ENCODE measurements at places on chromosomes 12 and 14. TPM values are rescaled to one million over a fixed set of nuclear protein-coding genes. Genes with fewer than 3 reads are reported as not detected.

The PRR4 gene
- not detected for total RNA-seq

DNA sequence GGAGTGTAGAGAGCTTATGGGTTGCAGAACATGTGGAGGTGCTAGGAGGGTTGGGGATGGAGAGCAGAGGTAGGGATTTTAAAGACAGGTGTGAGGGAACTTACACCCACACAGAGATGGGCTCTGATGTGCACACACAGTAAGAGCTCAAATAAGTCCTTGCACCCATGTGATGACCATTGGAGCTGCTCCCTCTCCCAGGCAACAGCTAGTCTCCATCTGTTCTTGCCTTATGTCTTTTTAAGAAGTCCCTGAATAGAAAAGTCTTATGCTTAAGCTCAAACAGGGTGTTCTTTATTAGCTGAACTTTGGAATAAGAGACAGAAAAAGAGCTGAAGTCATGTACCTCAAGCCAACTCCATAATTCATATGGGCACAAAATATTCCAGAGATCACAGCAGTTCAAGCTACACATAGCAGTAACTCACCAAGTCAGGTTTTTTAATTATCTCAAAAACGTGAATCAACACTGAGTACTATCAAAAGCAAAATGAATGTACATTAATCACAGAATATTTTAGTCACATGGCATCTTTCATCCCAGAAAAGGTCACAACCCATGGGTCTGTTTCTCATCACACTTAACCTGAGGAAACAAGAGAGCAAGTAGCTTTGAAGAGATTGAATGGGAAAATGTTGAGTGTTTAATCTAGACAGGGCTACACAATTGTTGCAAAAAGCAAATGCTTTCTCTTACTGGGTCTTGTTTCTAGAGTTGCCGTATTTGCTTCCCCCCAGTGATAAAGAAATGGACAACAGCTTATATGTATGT is 1513.6 kb upstream of the SEL1L start:
- H3K27ac ChIP-seq: no peak overlapping the region
- H3K27me3 ChIP-seq: no peaks in the 10 kb centered on the region
- no peaks in the 10 kb centered on the region for H3K4me1 ChIP-seq
- DNase-seq: no peak
- H3K36me3 ChIP-seq: no peaks in the 10 kb centered on the region

- H3K4me3 ChIP-seq: no peak overlapping the region
- no peaks in the 10 kb centered on the region for H3K4me1 ChIP-seq
- no peak overlapping the region for H3K27ac ChIP-seq
- DNase-seq: no peak
Measured at GRCh38 chr12:118126119-118126757, 9.7 kb upstream of the PEBP1 start.

- no peak overlapping the region for H3K4me3 ChIP-seq
- H3K27ac ChIP-seq: no peak overlapping the region
- DNase-seq: no peak
- H3K4me1 ChIP-seq: no peaks in the 10 kb centered on the region
- H3K36me3 ChIP-seq: no peaks in the 10 kb centered on the region
- H3K27me3 ChIP-seq: peaks cover 4% of the 10 kb centered on the region
Measured at GRCh38 chr12:110227138-110227537, 53.9 kb upstream of the ATP2A2 start.

- no peaks in the 10 kb centered on the region for H3K36me3 ChIP-seq
- no peak overlapping the region for H3K4me3 ChIP-seq
- DNase-seq: no peak
- H3K4me1 ChIP-seq: no peaks in the 10 kb centered on the region
- H3K27ac ChIP-seq: no peak overlapping the region
- no peaks in the 10 kb centered on the region for H3K27me3 ChIP-seq
Measured at GRCh38 chr12:91327889-91328288, 145.3 kb upstream of the DCN start.

DNA sequence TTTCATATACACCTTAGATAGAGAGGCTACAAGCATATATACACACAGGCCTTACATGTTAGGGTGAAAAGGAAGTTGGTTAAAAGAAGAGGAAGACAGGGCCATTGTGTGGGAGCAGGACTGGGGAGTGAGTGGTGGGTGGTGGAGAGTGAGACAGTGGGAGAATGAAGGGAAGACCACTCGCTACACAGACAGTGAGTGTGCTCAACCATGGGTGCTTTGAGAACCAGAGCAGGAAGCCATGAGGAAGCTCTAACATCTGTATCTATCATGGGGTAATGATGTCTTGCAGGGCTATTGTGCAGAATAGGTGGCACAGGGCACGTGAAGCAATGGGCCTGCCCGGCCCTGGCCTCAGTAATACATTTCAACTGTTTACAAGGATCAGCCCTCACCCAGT is 11.4 kb upstream of the KRT74 start:
- H3K4me3 ChIP-seq: no peak overlapping the region
- no peaks in the 10 kb centered on the region for H3K36me3 ChIP-seq
- H3K4me1 ChIP-seq: peaks cover 47% of the 10 kb centered on the region
- DNase-seq: no peak
- no peak overlapping the region for H3K27ac ChIP-seq

Measured in activated naive CD4-positive, alpha-beta T cell treated with anti-CD3 and anti-CD28 coated beads for 36 hours (primary cell).